ENCODE measurements at places on chromosomes 2 and 18.

DNA sequence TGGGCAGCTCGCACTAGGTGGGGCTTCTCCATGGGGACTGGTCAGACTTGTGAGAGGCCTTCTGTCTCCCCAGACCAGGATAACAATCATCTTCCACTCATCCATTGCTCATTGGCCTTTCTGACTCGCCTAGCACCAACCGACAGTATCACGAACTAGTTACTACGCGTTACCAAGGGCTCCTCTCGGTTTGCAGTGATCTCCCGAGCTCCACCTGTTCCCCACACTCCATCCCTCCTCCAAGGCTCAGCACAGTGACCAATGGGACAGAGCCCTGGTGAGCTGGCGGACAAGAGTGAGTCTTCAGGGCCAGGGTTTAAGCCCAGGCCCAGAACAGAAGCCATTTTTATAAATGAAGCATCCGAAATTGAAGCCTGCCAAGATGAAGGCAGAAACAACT is 42.8 kb upstream of the SMAD7 start:
- no peak for DNase-seq

GRCh38 chr2:26579025-26579722 is 62.0 kb downstream of the CIB4 start:
- no peak for DNase-seq

- no peak for DNase-seq
Measured at GRCh38 chr2:19352946-19353720, 5.3 kb downstream of the OSR1 start.

DNA sequence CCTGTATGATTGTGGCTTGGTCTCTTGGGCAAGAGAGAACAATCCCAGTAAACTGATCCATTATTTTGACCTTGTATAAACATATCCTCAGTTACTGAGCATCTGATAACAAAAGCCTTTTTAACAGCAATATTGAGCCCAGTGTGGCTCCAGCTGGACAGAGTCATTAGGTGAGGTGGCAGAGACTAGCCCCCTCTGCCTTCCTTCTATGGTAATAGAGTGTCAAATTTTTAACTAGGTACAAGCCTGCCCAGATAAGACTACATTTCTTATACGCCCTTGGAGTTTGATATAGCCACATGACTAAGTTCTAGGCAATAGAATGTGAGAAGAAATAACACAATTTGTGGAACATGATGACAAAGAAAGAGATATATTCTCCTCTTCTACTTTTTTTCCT is 56.2 kb downstream of the HNMT start:
- no peak for DNase-seq

GRCh38 chr2:111522231-111522768 is 361.7 kb downstream of the ANAPC1 start:
- DNase-seq = no peak

DNA sequence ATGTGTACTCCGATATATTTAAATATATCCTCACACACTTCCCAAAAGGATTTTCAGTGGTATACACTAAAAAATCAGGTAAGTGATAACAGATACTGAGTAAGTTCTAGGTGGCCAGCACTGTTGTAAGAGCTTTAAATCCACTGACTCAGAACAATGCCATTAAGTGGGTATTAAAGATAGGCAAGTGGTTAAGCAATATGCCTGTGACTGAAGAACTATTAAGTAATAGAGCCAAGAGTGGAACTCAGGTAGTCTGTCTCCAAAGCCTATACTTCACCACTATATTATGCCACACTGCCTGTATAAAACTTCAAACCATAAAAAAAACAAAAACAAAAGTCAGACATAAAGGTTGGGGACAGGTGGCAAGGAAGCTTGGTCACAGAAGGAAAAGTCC is 37.2 kb downstream of the THUMPD2 start:
- no peak for DNase-seq

- no peak for DNase-seq
Measured at GRCh38 chr2:137976274-137976673, 12.0 kb downstream of the HNMT start.

- DNase-seq = no peak
Measured at GRCh38 chr2:45089554-45090261, 80.5 kb upstream of the SIX2 start.

GRCh38 chr18:2442726-2443275 is 128.5 kb downstream of the METTL4 start:
- DNase-seq = no peak

DNA sequence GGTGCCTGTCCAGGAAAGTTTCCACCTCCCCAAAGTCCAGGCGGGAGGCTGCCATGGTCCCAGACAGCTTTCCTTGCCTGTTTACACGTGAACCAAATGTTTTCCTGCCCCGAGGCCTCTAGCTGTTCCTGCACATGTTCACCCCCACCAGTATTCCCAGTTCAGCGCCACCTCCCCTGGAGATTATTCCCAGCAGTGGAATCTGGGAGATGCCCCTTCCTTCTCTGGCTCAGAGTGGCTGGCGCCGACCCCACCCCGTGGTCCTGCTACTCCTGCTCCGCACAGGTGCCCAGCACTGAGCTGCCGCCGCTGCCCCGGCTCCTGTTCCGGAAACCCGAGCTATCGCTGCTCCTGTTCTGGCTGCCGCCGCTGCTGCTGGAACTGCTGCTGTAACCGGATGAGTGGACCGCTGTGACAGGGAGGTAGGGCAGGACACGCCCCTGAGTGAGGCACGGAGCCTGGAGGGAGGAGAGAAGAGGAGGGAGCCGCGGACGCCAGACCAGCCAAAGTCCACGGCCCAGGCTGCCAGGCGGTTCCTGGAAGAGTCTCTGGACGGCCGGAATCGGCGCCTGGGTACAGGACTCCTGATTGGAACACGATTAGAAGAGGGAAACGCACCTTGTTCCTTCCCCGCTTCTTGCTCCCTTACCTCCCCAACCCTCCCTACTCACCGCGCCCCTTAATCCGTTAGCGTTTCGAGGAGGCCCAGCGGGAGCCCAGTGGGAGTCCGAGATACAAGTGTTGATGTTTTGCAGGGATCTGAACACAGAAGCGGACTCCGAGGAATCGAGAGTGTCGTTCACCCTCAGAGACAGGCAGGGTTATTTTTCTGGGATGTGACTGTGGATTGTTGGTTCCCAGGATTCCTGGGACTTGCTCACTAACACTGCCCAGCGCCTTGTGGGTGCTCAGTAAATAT is at the start of gene PDE11A:
Gene PDE11A (minus strand): TSS at position 395 of the 919 bp plus-strand sequence. CDS start 340 bp downstream, at position 55.
- peak; percentile 58 for DNase-seq

GRCh38 chr2:158718851-158719250 is 76.3 kb upstream of the DAPL1 start:
- no peak for DNase-seq

DNA sequence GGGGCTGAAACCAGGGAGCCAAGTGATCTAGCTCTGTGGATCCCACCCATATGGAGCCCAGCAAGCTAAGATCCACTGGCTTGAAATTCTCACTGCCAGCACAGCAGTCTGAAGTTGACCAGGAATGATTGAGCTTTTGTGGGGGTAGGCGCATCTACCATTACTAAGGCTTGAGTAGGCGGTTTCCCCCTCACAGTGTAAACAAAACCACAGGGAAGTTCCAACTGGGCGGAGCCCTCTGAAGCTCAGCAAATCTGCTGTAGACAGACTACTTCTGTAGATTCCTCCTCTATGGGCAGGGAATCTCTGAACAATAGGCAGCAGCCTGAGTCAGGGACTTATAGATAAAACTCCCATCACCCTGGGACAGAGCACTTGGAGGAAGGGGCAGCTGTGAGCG is 96.7 kb downstream of the CCDC148 start:
- no peak for DNase-seq

DNA sequence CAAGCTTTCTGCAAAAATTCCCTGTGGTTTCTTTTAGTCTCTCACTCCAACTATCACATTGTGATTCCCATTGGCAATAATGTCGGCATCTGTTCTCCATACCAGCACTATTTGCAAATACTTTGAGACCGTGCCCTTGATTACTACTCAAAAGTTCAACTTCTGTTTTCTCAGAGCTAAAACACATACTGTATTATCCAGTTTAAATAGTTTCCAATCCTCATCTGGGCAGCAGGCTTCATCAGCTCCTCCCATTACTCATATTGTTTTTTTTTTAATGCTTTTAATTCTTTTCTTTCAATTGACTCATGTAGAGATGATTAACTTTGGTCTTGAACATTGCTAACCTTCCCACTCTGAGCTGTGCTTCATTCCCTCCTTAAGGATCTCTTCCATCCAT is 135.8 kb downstream of the METTL8 start:
- DNase-seq = no peak

DNA sequence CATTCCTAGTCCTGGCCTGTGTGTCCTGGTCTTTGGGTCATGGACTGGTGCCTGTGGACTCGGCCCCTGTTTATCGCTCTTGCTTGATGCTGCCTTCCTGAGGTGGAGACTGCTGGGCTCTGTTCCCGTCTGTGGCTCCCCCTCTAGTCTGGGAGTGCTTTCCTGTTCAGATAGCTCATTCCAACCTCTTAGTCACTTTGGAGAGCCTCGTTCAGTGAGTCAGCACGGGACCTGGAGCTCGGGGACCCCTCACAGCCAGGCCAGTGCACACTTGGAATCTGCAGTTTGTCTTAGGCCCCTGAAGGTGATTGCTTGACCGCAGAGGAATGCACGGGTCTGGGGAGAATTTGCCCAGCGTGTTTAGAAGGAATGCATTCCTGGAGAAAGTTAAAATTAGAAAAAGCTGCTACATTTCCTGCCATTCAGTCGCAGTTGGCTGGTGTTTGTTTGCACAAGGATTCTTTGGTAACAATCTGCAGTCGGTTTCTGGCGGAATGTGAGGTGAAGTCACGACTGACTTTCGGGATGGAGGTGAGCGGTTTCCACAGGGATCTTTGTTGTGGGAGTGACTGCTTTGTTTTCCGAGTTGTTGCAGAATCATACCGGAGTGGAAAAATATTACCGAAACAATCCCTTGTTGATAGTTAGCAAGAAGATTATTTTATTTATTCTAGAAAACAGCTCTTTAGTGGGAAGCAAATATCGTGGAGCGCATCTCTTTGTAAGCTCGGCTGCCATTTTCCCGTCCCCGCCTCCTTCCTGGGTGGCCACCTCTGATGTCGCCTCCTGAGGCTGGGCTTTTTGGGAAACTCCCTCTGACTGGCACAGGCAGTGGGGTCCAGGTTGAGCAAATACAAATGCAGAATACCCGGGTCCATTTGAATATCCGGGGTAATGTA is 29.6 kb downstream of the SH3BP4 start:
- no peak for DNase-seq

DNA sequence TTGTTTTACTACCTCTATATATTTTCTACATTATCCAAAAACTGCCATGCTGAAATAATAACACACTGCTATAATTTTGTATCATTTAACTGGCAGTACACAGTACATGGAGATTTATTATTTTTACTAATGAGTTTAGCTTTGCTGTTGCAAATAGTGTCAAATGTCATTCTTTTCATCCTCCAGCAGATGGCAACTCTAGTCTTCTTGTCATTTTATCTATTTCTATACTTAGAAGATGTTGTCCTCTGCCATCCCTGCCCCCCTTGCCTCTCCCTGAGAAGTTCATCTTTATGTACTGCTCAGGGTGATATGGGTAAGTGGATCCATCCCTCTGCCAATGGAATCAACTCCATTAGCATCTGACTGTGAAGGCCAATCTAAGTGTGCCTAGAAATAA is 21.7 kb upstream of the LRRTM1 start:
- no peak for DNase-seq

DNA sequence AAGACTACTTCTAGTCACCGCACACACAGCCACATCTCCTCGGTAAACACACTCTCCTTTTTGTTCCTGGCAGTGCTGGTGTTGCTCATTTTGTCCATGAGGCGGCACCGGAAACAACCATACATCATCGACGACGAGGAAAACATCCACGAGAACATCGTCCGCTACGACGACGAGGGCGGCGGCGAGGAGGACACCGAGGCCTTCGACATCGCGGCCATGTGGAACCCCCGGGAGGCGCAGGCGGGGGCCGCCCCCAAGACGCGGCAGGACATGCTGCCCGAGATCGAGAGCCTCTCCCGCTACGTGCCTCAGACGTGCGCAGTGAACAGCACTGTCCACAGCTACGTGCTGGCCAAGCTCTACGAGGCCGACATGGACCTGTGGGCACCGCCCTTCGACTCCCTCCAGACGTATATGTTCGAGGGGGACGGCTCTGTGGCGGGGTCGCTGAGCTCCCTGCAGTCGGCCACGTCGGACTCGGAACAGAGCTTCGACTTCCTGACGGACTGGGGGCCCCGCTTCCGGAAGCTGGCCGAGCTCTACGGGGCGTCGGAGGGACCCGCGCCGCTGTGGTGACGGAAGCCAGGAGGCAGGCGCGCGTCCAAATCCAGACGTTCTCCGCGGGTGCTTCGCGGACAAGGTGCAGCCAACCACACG is 221.0 kb downstream of the CDH20 start:
- peak; percentile 26 for DNase-seq

DNA sequence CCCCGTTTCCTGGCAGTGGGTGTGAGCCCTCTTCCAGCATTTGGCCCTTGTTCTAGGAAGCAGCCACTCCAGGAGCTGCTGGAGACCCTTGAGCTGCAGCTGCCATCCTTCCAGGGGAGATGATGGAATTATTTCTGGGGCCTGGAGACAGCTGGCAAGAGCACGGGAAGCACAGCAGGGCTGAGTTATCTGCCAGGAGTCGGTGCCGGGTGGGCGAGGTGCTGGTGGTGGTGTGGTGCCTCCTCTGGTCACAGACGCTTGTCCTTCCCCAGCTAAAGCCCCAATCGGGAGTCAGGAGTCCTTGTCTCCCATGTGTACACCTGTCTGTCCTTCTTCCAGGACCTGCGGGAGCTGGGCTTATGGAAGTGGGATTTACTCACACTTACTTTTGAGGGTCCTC is 36.0 kb downstream of the DPYSL5 start:
- no peak for DNase-seq

DNA sequence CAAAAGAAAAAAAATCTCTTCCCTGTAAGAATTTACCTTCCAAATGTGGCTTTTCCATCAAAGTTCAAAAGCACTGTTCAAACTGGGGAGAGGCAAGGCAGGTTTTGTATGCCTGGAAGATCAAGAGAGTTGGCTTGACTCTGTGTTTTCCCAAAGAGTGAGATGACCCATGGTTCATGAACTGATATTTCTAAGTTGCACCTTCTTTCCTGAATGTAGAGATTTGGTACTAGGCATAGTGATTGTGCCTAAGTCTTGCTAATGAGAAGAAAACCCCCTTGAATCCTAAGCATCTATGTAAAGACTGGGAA is 23.4 kb upstream of the LPIN1 start:
- DNase-seq = no peak

DNA sequence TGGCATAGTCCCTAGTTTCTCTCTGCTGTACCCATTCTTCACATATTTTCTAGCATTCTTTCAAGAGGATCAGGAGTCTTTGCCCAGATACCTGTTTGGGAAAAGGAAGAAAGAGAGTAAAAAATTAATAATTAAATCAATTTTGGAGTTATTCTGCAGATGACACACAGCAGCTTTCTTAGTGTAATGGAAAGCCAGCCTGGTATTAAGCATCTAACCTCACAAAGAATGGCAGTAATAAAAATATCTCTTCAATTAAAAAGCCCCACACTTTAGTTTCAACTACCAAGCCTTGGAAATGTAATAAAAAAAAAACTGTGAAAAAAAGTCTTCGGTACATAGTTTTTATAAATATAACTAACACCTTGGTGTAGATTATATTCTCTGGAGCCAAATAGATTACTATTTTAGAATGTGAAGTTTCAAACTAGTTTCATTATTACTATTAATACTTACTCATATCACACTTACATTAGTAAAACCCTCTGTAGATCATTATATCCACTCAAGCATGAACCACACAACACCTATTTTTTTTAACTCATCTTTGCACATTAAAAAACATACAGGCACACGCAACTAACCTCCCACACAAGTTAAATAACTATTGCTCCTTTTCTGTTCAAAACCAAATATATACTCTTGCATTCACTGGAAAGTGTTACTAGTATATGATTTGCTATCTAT is 90.9 kb downstream of the GPD2 start:
- DNase-seq = no peak

GRCh38 chr2:108919571-108920373 is 69.2 kb downstream of the EDAR start:
- DNase-seq = no peak

All from activated T-cell treated with anti-CD3 and anti-CD28 coated beads, Interleukin-2, amount 50 U/mL, for 48 hours (primary cell).